Activated effector memory CD4-positive, alpha-beta T cell treated with Interleukin-2 at 50 U/mL for 16 hours (primary cell): ENCODE measurements at places on chromosomes 7 and 10.

- DNase-seq, result no peak
Measured at GRCh38 chr10:16681521-16681920, 135.7 kb downstream of the RSU1 start.

- peak; percentile 64 for DNase-seq
Measured at GRCh38 chr10:124719213-124719851, 24.8 kb downstream of the FAM53B start.

- DNase-seq, result no peak
Measured at GRCh38 chr10:5540891-5541290, 16.1 kb downstream of the CALML3 start.

DNA sequence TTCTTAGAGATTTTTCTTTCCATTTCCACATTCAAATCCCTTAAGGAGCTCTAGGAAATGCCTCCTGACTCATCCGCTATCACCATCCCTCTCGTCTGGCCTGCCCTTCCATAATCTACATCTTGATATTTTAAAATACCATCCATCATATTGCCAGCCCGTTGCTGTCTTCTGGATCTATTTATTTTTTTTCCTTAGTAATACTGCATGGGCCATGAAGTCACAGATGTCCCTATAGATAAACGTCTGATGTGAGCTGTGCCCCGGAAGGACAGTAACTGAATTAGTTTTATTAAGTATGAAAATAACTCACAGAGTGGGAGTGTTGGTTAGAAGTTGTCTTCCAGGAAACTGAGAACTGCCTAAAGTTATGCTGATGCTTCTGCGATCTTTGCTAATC, 76.2 kb downstream of the KLF6 start:
- no peak for DNase-seq

DNA sequence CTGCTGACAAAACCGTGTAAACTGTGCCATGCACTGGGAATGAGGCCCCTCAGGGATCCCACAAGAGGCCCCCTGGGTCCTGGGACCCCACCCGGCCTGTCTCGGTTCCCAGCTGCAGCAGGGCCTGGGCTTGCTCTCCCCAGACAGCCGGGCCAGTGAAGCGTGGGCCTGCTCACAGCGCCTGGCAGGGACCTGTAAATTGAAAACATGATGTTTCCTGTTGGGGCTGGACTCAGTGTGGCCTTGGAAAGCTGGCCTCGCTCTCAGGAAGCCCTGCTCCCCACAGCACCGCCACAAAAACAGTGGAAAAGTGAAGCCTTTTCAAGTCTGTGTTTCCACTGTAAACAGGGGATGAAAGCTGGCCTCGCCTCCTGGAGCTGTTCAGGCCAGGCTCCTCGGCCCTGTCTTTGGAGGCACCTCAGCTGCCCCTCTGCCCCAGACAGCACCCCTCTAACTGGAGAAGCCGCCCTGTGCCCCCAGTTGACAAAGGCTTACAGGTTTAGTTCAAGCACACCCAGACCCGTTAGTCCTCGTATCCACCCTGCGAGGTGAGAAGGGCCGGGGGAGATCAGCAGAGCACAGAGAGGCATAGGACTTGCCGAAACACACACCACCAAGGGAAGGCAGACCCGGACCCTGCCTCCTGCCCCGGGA, 108.3 kb downstream of the ZMIZ1 start:
- no peak for DNase-seq

DNA sequence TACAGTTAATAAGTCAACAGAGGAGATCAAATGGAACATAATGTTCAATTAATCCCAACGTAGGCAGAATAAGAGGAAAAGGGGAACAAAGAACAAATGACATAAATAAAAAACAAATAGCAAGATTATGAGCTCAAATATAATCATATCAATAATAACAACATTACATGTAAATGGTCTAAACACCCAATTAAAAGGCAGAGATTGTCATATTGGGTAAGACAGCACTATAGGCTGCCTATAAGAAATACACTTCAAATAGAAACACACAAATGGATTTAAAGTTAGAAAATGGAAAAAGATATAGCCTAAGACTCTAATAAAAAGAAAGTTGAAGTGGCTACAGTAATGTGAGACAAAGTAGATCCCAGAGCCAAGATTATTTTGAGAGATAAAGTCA, 126.4 kb upstream of the PTER start:
- DNase-seq, result no peak

- no peak for DNase-seq
Measured at GRCh38 chr7:54091322-54091721, 450.9 kb upstream of the VSTM2A start.

DNA sequence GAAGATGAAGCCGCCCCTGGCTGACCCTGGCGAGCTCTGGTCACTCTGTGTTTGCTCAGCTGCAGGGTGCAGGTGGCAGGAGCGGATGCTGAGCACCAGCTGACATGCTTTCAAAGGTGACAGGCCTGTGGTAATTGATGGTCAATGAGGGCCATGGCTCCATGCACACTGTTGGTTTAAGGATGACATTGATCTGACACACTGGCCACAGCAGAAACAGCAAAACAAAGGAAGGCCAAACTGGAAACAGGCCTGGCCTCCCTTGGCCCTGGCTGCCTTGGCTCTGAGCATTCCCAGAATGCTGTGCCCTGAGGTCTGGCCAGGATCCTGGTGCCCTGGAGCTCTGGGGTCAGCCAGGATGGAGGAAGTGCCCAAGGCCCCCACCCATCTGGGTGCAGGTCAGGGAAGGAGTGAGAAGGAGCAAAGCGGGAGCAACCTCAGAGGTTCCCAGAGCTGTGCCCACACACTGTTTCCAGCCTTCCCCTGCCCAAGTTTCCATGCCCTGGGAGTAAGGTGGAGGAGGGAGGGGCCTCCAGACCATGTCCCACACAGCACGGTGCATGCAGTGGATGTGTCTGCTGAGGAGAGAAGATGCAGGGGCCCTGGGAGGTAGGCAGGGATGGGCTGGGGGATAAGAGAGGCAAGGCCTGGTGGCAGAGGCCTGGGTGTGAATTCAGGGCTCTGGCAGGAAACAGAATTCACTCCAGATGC, 302.2 kb downstream of the RPS24 start:
- no peak for DNase-seq

DNA sequence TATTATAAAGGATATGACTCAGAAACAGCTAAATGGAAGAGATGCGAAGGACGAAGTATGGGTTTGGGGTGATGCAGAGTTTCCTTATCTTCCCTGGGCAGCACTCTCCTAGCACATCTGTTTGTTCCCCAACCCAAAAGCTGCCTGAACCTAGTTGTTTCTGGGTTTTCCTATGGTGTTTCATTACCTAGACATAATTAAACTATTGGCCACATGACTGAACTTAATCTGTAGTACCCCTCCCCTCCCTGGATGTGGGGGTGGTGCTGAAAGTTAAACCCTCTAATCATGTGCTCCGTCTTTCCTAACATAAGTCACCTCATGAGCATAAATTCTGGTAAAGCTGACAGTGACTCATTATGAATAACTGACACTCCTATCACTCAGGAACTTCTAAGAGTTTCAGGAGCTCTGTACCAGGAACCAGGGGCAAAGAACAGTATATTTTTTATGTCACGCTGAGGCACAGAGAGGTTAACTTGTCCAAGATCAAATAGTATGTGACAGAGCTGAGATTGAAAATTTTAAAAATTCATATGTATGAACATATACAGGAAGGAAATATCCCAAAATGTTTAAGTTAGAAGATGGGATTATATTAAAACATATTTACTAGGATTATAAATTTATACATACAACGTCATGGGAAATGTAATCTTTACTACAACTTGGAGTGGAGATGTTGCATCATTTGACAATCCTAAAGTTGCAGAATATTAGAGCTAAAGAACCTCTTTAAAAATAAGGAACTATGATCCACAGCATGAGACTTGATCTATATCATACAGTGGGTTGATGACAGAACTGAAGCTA, 4.8 kb downstream of the STRIP2 start:
- DNase-seq, result no peak

GRCh38 chr10:28505359-28505959, 27.5 kb upstream of the WAC start:
- DNase-seq, result no peak

DNA sequence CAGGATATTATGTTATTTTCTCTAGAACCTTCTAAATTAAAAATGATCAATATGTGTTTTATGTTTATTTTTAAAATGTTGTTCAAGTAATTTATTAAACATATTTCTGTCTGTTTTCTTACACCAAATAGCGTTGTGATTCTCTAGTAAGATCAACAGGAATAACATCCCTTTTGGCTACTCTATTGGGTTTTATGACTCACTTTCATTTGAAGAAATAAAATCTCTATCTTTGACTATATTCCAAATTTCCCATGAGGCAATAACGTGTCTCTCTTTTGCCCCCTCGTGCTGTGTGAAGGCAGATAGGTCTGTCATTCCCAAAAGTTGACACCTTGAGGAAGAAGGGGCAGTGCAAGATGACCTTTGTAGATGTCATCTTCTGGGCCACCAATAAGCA, 40.9 kb downstream of the ITGA8 start:
- DNase-seq, result no peak

GRCh38 chr7:131238347-131238931, 89.2 kb upstream of the MKLN1 start:
- DNase-seq, result no peak

GRCh38 chr7:29077176-29077575, 69.2 kb downstream of the CPVL start:
- no peak for DNase-seq

DNA sequence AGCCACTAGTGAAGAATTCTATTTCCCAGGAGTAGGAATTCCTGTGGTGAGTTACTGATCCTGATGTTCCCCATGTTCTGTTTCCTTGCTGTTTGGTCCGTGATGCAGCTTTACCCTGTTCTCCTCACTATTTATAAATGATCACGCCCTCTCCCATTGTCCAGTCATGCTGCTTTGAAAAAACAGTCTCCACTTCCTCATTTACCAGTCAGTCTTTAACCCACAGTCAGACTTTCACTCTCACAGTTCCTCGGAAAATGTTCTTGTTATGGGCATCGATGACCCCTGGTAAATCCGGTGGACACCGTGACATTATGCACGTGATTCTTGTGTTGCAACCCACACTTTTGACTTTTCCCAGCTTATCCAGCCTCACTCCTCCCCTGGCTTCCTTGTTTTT, 14.4 kb downstream of the SCIN start:
- DNase-seq, result no peak

DNA sequence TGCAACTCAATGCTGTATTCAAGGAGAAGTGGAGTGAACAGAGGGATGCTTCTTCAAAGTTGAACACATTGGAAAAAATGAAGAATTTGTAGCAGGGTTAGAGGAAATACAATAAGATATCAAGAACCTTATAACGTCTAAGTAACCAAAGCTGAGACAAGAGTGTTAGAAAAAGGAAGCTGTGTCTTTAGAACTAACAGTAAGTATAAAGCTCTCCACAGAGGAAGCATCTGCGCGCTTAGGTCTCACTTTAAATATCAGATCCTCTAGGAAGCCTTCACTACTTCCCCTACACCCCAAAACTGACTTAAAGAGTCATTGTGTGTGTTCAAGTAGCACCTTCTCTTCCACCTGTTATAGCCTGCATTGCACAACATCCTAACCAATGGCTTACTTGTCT, 43.0 kb downstream of the CH25H start:
- DNase-seq, result no peak

DNA sequence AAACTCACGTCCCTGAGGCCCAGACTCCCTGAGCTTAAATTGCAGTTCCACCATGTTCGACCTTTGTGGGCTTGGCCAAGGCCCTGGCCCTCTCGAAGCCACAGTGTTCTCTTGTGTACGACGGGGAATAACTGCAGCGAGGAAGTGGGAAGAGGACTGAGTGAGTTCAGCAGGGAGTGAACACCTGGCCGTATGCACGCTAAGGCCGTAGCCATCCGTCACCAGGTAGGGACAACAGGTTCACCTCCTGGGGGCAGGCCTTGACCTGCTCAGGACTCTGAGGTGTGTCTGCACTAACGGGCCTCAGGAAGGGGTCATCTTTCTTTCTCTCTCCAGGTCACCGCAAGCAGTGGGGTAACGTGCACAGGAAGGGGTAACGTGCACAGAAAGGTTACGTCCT, 67.2 kb upstream of the CTBP2 start:
- DNase-seq, result no peak

DNA sequence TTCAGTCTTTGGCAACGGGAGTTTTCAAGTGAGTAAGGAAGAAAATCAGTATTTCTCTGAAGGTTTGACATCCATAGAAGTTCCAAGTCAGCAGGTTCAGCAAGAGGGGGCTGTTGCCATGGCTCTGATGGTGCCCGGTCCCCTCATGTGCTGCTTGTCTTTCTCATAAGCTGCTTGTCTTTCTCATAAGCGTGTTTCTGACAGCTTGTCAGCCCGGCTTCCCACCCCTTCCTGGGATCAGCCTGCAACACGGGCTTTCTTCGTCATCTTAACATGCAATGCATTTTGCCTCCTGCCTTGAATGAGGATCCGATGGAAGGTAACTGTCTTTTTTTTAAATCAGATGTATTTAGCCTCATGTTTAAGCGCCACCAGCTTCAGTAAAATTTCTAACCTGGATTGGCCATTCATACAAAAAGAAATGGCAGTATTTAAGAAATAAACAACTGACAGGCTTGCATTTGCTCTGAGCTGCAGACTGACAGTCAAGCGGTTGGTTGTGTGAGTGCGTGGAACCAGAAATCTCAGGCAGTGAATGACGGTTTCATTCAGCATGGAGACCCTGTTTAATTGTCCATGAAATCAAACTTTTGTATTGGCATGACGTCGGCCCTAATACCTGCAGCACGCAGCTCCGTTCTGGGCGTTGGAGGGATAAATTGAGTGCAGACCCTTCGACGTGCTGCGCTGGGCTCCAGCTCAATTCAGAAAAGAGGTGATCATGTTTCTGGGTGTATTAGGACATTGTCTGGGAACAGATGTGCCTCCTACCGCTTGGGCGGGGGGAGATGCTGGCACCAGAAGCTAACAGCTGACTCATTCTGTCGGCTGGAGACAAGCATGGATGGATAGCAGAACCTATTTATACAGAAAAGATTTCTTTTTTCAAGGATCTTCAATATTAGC, 454.7 kb upstream of the FOXK1 start:
- no peak for DNase-seq

DNA sequence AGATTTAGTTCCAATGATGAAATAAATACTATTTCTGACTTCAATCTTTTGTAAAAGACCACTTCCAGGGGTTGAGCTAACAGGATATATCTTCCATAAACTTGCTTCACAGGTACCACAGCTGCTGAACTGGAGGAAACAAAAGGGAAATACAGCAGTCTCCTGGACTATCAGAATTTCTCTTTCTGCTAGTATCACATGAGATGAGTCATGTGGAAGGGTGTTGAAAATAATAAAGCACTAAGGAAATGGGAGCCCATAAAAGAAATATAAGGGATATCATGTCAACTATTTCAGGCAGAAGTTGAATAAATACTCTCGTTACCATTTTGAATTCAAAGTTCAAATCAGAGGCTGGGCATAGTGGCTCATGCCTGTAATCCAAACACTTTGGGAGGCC, 250.3 kb upstream of the NFE2L3 start:
- DNase-seq, result no peak
